ENCODE measurements at places on chromosomes 2 and 18.

DNA sequence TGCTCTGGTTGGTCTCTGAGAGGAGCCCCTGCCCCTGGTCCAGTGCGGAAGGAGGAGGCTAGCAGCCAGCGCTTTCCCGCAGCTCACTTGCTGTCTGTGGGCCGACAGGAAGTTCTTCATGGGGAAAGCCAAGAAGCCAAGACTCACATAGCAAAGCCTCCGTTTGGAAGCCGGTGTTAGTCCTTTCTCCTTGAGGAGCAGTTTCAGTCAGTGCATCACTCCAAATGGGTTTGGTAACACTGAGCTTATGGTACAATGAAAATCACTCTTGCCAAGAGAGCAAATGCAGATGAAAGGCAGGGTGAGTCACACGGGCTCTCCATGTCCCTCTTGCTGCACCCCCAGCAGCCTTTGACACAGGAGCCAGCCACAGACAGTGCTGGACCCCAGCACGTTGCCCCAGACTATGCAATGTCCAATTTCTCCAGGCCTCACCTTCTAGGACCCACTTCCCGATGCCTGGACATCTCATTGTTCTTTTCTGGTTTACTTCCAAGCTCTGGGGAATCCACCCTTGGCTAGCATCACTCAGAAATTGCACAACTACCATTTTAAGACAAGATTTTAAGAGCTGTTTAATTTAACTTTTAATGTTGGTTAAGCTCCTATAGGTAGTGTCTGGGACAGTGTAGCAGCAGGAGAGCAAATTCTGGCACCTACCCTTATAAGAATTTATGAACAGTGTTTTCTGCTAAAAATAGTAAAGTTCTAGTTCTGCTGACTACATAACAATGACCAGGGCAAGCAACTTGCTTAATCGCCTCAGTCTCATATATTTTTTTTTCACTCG, 174.9 kb downstream of the ASB1 start:
- DNase-seq = peak; percentile 47

- no peak for DNase-seq
These were observed 269.2 kb downstream of the AGAP1 start for GRCh38 chr2:235762832-235763598.

GRCh38 chr2:86695053-86695691, 24.9 kb upstream of the RMND5A start:
- no peak for DNase-seq

DNA sequence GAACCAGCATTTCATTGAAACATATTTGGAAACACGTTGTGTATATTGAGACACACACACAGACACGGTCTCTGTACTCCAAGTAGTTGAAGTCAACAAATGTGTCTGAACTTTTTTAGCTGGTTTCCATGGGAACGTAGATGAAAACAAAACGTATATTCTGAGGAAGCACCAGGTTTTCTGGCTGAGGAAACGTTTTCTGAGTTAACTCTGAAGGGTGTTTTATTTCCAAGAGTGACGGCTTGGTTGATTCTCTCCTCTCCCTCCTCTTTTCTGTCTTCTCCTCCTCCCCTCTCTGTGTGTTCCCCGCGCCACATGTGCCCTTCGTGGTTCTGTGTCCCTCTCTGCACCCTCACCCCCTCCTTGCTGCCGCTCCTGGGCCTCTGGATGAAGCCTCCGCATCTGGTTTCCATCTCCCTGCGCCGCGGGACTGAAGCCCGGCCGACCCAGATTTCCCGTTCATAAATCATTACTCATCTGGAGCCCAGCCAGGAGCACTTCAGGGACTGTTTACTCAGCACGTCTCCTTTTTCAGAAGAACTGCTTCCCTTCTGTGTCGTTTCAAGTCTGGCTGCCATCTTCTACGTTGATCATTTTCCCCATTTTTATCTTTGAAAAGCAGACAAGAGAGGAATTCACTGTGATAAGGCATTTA, 122.7 kb downstream of the COL6A3 start:
- DNase-seq = peak; percentile 96

- peak; percentile 55 for DNase-seq
These were observed 47.1 kb downstream of the DDX1 start for GRCh38 chr2:15638720-15639119.

- DNase-seq = no peak
These were observed 15.6 kb upstream of the NFATC1 start for GRCh38 chr18:79379931-79380815.

DNA sequence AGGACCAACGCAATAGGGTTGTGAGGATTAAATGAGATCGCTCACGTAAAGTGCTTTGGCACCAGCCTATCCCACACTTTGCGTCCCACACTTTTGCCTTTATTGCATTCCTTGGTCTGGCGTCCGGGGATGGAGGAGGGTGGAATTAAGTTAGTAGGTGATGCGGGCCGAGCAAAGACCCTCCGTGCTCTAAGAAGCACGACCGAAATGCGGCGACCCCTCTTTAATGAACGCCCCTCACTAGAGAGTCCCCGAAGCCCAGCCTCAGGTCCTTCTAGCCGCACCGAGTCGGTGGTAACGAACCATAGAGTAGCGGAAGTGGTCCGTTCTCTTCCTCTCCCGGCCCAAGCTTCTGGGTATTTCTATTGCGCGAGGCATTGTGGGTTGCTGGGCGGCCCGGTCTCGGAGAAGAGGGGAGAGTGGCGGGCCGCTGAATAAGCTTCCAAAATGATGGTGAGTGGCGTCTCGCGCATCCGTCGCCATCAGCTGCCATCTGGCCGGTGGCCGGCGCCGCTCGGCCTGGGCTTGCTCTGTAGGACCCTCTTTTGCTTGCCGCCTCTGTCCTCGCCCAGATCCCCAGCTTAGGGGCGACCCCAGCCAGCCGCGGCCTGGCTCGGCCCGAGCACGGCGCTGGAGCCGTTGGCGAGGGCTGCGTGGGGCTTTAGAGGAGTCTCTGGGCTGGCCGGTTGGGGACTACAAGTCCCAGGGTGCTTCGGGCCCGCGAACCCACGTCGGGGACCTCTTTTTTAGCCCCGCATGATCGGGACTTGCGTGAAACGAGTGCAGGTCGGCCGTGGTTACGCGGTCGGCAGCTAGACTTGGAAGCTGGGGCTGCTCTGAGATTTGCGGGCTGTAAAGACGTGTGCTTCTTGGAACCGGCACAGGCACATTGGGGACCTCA, at the start of gene CCT7:
Gene CCT7, plus strand, starts transcription at position 377 of the 901 bp plus-strand sequence. Its CDS starts 71 bp downstream, at position 448.
- peak; percentile 94 for DNase-seq

GRCh38 chr2:134289225-134289624, 35.4 kb downstream of the MGAT5 start:
- DNase-seq = no peak

Data from astrocyte of the hippocampus (primary cell).